ENCODE measurements at places on chromosomes 5 and 9.

DNA sequence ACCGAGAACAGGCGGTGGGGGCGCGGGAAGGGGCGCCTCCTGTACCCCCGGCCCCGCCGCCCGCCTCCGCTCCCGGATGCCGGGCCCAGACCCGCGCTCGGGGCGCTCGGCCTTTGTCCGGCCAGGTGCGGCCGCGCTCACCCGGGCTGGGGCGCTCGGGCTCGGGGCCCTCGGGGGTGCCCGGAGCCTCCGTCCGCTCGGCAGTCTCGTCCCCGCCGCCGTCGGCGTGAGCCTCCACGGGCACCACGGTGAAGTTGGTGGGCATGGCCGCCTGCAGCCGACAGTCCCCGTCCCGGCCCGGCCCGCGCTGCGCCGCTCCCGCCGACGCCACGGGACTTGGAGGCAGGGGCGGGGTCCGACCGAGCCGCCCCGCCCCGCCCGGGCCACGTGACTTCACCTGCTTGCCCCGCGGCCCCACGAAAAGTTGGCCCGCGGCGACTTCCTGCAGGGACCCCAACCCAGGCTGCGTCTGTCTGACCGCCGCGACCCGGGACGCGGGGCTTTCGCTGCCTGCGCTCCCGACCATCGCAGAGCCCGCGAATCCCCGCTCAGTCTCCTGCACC lies at the start of gene SLC12A7:
SLC12A7 (minus strand) TSS at position 337 of the 563 bp plus-strand sequence; CDS start at position 265, 72 bp downstream.
- peak; percentile 79 for DNase-seq

DNA sequence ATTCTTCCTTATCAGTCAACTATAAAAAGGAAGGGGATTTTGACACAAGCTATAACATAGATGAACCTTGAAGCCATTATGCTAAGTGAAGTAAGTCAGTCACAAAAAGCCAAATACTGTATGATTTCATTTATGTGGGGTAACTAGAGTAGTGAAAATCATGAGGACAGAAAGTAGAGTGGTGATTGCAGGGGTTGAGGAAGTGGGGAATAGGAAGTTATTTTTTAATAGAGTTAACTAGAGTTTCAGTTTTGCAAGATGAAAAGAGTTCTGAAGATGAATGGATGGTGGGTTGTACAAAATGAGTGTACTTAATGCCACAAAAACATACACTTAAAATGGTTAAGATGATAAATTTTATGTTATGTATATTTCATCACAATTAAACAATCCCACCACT lies 65.4 kb upstream of the FAM174A start:
- DNase-seq: no peak

GRCh38 chr9:130949188-130950038 lies 10.4 kb upstream of the FIBCD1 start:
- DNase-seq: no peak

DNA sequence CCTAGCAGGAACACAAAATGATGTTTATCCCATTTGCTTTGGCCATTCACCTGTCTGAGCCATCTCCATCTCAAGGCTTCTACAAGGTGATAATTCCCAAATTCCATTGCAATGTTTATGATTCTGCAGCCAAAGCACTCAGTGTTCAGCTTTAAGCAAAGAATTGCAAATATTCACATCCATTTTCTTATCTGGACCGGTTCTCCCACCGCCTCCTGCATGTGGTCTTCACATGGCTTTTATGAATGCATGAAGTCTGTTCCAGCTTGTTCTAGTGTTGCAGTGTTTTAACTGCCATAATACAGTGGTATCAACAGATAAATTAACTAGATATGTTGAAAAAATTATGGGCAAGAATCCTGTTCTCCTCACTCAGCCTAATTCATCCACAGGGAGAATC lies 443.0 kb upstream of the KLF4 start:
- no peak for DNase-seq

GRCh38 chr9:38332625-38333024 lies 59.9 kb upstream of the ALDH1B1 start:
- DNase-seq: no peak

DNA sequence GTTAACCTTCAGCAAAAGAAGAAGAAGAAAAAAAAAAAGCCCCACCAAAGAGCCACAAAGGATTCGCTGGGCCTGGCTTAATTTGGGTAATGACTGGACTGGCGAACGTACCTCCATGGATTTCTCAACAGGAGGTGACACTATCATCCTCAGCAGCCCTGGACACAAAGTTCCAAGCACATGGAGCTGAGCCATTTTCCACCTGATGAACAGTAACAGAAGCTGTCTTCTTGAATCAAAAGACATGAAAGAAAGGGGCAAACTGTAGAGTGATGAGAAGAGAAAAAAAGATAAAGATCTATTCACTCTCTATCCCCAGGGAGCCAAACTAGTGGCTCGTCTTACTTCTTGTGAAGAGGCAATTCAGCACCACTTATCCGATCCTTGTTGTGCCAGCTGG lies 150.2 kb upstream of the TRPM3 start:
- DNase-seq: no peak

DNA sequence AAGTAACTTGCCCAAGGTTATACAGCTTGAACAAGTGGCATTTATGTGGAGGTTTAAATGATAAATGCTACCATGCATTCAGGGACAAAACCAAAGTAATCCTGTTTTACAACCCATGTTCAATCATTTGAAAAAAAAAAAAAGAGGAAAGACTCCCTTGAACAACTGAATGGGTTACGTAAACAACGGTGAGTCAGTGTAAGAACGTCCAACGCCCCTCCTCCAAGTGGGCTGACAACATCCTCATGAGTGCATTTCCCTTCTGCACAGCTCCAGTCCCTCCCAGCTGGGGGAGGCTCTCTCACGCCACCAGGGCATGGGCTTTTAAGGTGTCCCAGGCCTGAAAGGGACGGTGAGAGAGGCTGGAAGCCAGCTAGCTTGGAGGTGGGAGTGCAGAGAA lies 90.0 kb downstream of the PRRT1B start:
- peak; percentile 59 for DNase-seq

- no peak for DNase-seq
Measured at GRCh38 chr5:53984971-53985370, 325.4 kb downstream of the ARL15 start.

DNA sequence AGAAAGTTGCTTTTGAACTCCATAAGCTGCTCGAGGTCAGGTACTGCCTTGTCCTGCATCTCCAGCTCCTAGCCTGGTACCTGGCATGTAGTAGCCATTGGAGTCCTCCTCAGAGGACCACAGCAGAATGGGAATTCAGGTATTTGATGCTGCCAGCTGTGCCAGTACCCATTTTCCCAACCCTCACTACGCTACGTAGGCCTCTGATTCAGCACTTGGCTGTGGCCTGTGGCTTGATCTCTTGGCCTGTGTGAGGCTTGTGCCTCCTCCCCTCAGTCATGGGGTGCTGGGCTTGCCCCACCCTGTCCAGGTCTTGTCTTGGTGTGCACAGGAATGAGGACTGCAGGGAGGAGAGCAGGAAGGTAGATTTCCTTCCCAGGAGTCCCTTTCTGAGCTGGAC lies 11.8 kb downstream of the OTULIN start:
- no peak for DNase-seq

- DNase-seq: no peak
Measured at GRCh38 chr9:91332546-91333231, 29.0 kb downstream of the AUH start.

- no peak for DNase-seq
Measured at GRCh38 chr9:33161011-33161588, 6.0 kb downstream of the B4GALT1 start.

- no peak for DNase-seq
Measured at GRCh38 chr9:100083448-100084127, 15.2 kb downstream of the ERP44 start.

GRCh38 chr5:92580814-92581213 lies 1000.2 kb downstream of the NR2F1-AS1 start:
- DNase-seq: no peak

DNA sequence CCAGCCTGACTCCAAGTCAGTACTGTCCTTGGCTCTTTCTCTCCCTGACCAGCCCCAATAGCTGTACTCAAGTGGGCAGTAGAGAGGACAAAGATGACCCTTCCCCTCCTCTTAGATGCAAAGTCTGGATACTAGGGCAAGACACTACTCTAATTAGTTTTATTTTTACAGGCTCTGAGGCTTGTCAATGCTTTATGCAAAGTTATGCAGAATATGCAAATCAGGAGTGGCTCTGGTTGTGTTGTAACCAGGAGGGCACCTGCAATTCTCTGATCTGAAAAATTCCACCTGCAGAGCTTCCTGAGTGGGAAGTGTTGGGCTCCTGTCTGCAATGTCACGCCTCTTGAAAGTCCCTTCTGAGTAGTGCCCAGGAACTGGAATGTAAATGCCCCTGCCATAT lies 201.5 kb downstream of the RGS3 start:
- DNase-seq: no peak

- no peak for DNase-seq
Measured at GRCh38 chr5:142900927-142901326, 130.8 kb downstream of the ARHGAP26 start.

- no peak for DNase-seq
Measured at GRCh38 chr5:112861638-112861985, 525 bp downstream of the SRP19 start.

DNA sequence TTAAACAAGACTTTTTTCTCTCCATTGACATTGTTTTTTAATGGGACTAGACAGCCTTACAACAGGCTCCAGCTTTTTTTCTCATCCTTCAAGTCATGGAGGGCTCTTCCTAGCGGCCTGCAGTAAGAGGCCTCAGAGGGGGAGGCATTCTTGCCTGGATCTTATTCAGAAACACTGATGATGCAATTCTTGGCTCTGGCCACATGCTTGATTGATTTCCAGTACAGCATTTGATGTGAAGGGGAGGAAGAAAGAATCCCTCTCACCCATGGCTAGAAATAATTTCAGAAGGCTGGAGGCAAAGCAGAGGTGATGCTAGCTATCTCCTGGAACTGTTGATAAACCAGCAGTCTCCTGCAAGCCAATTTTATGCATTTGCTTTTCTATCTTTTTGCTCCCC lies 324.8 kb downstream of the PRELID2 start:
- DNase-seq: no peak

DNA sequence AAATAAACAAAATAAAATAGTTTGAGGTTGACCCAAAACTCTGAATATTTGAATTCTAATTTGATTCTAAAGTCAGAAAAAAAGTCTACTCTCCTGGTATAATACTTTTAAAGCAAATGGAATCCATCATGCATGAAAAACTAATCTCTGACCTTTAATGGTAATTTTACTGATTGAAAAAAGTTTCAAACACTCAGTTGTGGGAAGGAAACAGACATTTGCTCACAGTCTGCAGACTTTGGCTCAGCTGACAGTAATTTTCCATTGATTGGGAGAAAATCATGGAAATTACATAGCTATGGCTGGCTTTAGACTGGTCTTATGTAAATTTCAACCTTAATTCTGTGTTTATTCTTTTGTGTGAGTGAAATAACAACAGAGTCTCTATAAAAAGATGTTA lies 574.3 kb downstream of the PDE4D start:
- no peak for DNase-seq

DNA sequence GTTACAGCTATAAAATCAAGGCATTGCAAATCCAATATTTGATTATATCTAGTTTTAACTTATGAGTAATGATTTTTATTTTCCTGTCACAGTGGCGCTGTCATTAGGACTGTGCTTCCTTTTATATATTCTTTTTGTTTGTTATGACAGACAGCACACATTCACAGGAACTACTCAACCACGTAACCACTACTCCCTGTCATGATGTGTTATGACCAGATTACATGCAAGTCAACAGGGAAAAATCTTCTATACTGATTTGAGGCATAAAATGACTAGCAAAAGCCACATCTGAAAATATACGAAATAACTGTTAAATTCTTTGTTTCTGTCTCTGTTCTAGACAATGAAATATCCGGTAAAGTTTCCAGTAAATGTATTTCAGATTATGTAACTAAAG lies 25.4 kb downstream of the SREK1 start:
- DNase-seq: no peak

- peak; percentile 23 for DNase-seq
Measured at GRCh38 chr5:24642022-24642421, 2.8 kb downstream of the CDH10 start.

DNA sequence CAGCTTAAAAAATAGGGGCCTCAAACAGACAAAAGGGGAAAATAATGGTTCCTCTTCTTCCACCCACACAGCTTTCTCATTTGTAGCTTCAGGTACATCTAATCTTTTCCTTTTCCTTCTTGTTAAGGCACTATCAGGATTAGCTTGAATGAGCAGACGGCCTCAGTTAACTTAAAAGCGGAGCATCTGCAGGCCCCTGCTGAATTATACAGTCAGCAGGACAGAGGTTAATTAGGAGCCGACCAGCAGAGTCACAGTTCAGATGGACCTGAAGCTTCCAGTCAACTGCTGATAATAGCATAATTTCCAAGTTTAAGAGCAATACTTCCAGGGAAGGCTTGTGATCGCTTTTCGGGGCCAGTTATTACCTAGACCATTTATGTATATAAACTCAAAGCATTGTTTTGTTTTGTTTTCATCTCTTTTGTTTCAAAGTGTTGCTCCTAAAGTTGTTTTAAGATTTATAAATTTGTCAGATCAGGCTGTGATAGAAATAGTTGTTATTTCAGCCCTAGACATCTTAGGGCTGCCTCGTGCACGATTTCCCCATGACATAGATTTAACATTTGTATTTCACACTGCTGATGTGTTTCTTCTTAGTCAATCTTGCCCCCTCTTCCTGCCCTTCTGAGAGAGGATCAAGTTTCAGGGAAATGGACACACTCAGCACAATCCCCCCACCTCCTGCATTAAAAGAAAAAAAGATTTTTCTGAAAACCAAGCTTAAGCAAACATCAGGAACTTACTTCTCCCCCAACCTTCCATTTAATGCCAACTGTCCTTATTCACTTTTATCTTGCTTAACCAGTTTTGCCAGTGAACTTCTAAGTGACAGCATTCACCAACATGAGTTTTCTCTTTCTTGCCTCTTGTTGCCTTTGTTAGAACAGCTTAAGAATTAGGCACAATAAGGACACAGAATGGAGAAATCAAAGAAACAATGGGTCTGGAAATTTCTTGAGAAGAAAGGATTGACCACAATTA lies 449.8 kb downstream of the ARHGEF28 start:
- DNase-seq: peak; percentile 29

- DNase-seq: no peak
Measured at GRCh38 chr9:117521293-117521692, 106.4 kb upstream of the ASTN2 start.

GRCh38 chr5:114686356-114686755 lies 324.5 kb downstream of the KCNN2 start:
- no peak for DNase-seq

- DNase-seq: no peak
Measured at GRCh38 chr5:140258016-140258415, 44.9 kb downstream of the PFDN1 start.

DNA sequence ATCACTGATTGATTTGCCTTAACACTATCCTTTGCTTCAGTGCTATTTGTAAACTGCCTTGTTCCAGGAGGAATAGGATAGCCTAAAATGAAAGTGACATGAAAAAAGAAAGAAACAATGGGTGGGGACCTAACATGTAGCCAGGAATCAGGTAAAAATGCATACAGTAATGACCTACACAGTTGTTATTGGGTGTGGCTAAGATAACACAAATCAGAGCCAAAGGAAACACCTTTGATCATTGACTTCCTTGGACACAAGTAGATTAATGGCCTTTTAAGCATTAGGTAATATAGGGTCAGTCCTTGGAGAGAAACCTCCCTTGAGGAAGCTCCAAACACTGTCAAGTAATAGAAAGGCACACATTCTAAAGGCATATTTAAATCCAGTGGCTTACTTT lies 220.4 kb downstream of the TRPM3 start:
- no peak for DNase-seq
